ENCODE measurements at places on chromosomes 13 and 19. TPM values are rescaled to one million over a fixed set of nuclear protein-coding genes. Genes with fewer than 3 reads are reported as not detected.
A peak's percentile ranks its signal among the peaks of the same experiment; 100 is the strongest.

Gene NPHS1
- not detected for total RNA-seq

Gene ERICH4
- total RNA-seq = not detected

Gene NLRP12
- total RNA-seq = 0.44 TPM

Gene ZMYM5
- total RNA-seq = 8.3 TPM

Gene FOXA3
- total RNA-seq = under 0.01 TPM

Gene CYP4F11
- total RNA-seq = not detected

Gene NAPSA
- total RNA-seq = not detected

GRCh38 chr19:48558018-48558684, 6.2 kb downstream of the SULT2B1 start:
- DNase-seq = no peak

DNA sequence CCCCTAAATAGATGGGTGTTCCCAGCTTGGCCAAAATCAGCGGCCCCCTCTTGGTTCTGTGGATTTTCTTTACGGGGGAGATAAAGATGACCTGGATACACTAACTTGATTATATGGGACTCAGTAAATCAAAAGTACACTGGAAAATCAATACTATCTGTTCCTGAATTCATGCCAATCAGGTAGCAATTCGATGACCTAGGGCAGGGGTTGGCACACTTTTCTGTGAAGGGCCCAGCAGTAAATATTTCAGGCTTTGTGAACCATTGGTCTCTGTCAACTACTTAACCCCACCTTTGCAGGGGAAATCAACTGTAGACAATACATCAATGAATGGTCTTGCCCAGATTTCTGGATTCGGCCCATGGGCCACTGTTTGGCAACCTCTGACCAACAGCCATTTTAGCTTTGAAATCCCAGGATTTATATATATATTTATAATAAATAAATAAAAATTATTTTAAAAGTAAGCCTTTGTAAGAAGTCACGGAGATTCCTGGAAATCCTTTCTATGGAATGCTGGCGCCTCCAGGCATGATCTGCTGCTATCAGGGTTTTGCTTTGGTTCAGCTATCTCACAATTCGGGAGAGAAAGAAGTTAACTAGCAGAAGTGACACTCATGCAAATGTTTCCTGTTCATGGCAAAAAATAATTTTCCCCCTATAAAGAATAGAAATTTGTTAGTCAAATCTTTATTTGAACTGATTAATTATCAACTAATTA, 32.8 kb downstream of the SLC15A1 start:
- no peak for DNase-seq

DNA sequence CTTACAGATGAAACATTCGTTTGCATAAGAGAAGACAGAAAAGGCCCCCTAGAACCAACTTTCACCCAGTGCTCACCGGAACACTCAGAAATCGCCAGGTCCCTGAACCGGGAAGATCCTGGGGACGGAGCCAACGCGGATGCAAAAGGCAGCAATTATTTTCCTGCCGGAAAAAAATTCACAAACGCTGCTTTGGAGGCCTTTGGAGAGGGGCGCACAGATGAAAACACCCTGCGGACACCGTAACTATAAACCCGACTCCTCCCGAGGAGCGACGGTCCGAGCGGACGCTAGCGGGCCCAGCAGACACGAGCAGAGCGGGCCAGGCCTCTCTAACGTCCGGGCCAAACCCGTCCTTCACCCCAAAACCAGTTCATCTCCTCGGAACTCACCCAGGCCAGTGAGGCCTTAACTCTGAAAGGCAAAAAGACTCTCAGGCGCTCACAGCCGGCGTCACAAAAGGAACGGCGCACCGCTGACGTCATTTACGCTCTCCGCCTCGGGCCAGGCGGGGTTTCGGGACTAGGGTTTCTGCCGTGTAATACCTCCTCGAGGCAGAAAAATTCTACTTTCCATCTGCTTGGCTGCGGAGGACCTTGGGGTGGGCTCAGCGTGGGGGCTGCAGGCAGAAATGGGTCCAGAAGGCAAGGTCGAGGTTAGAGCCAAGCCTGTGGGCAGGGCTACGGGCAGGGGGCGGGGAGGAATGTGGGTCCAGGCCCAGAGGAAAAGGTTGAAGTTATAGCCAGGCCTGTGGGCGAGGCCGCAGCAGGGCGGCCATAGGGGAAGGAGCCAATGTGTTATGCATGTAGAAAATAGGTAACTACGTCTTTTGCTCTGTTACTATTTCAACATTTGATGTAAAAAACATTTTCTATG, at the start of gene ZNF426:
Gene ZNF426, minus strand, starts transcription at position 463 of the 876 bp plus-strand sequence. CDS start 2,413 bp downstream, outside the sequence.
- peak; percentile 92 for DNase-seq

DNA sequence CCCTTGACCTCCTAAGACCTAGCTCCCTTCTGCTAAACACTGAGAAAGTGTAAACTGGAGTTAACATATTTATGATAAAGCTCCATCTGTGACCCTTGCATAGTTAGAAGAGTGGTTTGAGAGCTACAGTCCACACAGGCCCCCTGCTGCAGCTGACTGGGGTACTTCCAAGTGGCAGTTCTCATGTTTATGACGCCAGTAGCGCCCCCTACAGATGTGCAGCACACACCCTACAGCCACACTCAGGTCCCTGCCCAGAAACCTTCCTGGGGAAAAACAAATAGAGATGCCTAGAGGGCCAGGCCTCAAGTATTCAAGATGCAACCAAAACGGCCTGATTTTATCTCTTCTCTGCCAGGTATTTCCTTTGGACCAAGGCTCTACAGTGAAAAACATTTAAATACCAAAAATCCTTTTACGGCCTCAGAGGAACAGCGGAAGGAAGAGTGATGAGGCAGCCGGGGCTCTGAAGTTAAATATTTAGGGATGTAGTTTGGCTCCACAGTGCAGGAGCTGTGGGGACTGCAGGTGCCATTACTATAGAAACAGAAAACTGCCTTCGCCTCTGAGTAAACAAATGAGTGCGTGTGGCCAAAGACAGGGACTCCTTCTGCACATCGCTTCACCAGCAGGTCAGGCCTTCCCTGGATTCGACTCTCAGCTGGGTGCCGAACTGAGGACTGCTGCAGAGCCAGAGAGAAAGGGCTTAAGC, 553.1 kb downstream of the EFNB2 start:
- DNase-seq = no peak

GRCh38 chr19:48194844-48195830, 24.7 kb downstream of the ZSWIM9 start:
- no peak for DNase-seq

DNA sequence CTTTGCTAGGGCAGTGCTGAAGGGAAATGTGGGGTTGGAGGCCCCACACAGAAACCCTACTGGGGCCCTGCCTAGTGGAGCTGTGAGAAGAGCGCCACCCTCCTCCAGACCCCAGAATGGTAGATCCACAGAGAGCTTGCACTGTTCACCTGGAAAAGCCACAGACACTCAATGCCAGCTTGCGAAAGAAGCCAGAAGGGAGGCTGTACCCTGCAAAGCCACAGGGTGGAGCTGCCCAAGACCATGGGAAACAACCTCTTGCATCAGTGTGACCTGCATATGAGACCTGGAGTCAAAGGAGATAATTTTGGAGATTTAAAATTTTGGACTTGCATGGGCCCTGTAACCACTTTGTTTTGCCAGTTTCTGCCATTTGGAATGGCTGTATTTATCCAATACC, 615.4 kb upstream of the MIR17HG start:
- no peak for DNase-seq

GRCh38 chr19:18280247-18281081, 958 bp downstream of the JUND start:
- DNase-seq = peak; percentile 72

- DNase-seq = no peak
Observed at GRCh38 chr13:40569024-40569350, 97.5 kb downstream of the FOXO1 start.

Data from lung microvascular endothelial cell (primary cell).